IMR-90 (cell line): ENCODE measurements at places on chromosomes 16 and 17. TPM values are rescaled to one million over a fixed set of nuclear protein-coding genes. Genes with fewer than 3 reads are reported as not detected.
A peak's percentile ranks its signal among the peaks of the same experiment; 100 is the strongest.

Gene TMIGD1
- not detected in 2 replicates for polyA plus RNA-seq

GRCh38 chr17:78861229-78861628, 20.6 kb upstream of the USP36 start:
- no peak for DNase-seq
- H3K4me3 ChIP-seq, result no peak overlapping the region
- peaks cover 26% of the 10 kb centered on the region for H3K36me3 ChIP-seq
- peaks cover 9% of the 10 kb centered on the region for H3K4me1 ChIP-seq

DNA sequence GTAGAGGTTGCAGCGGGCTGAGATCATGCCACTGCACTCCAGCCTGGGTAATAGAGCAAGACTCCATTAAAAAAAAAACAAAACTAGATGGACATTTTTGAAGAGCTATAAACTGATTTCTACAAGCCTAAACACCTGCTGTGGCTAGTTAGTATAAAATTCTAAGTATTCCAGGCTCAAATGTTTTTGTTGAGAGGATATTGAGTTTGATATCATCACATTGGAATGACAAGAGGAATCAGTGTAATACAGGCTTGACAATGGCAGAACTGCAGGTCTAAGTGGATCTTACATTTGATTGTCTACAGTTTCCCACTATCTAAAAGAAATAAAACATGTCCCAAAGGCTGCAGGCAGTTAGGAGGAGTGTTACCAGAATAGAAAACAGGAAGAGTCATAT, 23.9 kb upstream of the DLX3 start:
- peaks cover 5% of the 10 kb centered on the region for H3K4me1 ChIP-seq
- H3K27ac ChIP-seq, result no peak overlapping the region
- peaks cover 2% of the 10 kb centered on the region; the same call in 1 of the 2 replicates for H3K27me3 ChIP-seq
- H3K4me3 ChIP-seq, result no peak overlapping the region
- peak; percentile 28 for DNase-seq

GRCh38 chr16:30760577-30761426, 1.1 kb downstream of the CFAP119 start:
- H3K36me3 ChIP-seq, result peaks cover 37% of the 10 kb centered on the region
- no peaks in the 10 kb centered on the region for H3K27me3 ChIP-seq
- H3K4me3 ChIP-seq, result peak overlapping the region; percentile 77
- H3K27ac ChIP-seq, result peak overlapping the region; percentile 31; the same call in 1 of the 2 replicates

DNA sequence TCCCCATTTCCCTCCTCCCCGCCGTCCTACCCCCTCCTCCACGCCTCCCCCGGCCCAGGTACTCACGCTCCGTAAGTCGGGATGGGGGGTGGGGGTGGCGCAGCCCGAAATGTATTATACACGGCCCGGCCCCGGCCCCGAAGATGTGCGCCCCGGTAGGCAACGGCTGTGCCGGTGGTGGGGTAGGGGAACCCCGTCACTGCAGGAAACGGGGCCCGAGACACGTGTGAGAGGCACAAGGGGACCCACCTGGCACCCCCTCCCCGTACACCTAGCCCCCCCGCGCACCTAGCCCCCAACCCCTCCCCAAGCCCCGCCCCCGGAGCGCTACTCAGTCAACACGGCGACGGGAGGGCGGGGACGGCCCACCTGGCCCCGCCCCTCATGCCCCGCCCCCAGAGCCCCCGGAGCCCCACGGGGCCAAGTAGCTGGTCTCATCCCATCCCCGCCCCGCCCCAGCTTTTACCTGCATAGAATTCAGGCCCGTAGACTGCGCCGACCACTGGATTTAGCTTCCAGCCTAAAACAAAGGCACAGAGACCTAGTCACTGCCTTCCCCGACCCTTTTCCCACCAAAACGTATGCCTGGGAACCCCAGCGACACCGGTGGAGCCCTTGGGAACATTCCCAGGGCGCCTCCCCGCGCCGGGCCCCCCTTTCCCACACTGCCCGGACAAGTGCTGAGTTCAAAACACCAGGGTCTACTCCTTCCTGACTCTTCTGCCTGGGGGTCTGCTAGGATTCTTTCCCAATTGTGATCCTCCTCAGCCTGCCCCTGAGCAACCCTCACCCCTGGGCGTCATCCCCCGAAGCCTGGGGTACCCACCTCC, 22.8 kb downstream of the ENGASE start:
- H3K4me3 ChIP-seq, result no peak overlapping the region
- H3K27me3 ChIP-seq, result peaks cover 75% of the 10 kb centered on the region
- H3K27ac ChIP-seq, result no peak overlapping the region
- H3K36me3 ChIP-seq, result no peaks in the 10 kb centered on the region
- no peaks in the 10 kb centered on the region for H3K4me1 ChIP-seq
